Type B pancreatic cell (in vitro differentiated cells): ENCODE measurements at places on chromosomes 2 and 18.

- no peak for DNase-seq
- H3K27me3 ChIP-seq = no peaks in the 10 kb centered on the region
- H3K4me1 ChIP-seq = peaks cover 23% of the 10 kb centered on the region
- no peak overlapping the region for H3K27ac ChIP-seq
- H3K4me3 ChIP-seq = no peak overlapping the region
Observed at GRCh38 chr2:215535741-215536140, 99.9 kb upstream of the FN1 start.

DNA sequence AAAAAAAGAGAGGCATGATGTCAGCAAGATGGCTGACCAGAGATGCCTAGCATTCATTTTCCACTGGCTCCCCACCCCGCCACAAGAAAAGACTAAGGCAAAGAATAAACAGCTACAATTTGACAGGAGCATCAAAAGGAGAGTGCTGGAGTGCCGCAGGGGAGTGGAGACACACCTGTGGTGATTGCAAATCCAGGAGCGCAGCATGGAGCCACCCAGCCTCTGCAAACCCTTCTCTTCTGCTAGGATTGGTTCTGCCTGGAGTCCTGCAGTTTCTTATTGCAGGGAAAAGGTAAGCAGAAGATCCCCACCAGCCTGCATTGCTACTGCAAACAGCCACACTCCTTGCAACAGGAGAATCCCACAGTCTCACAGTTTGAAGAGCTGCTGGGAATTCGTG, 26.1 kb downstream of the BOLL start:
- H3K36me3 ChIP-seq = no peaks in the 10 kb centered on the region
- no peaks in the 10 kb centered on the region for H3K27me3 ChIP-seq
- DNase-seq = no peak
- no peaks in the 10 kb centered on the region for H3K4me1 ChIP-seq
- no peak overlapping the region for H3K4me3 ChIP-seq

DNA sequence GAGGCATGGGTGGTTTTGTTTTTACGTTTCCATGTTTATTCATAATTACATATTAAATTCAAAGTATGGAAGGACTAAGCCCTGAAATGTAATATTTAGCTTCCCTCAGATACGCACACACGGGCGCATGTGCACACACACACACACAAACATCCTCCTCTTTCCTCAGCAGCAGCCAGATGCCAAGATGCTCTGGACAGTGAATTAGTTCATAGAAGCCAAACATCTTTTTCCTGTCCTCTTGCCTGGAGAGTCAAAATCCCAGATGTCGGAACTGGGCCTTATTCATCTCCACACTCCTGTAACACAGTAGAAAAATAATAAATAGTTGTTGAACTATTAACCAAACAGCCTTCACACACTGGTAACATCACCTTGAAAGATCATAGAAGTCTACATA, 273.1 kb downstream of the SP3 start:
- DNase-seq = no peak
- no peak overlapping the region for H3K4me3 ChIP-seq
- no peak overlapping the region for H3K27ac ChIP-seq
- H3K27me3 ChIP-seq = no peaks in the 10 kb centered on the region
- no peaks in the 10 kb centered on the region for H3K36me3 ChIP-seq
- peaks cover 11% of the 10 kb centered on the region for H3K4me1 ChIP-seq

GRCh38 chr2:53438692-53439091, 328.9 kb upstream of the CHAC2 start:
- H3K36me3 ChIP-seq = no peaks in the 10 kb centered on the region
- DNase-seq = no peak
- H3K27me3 ChIP-seq = peaks cover 12% of the 10 kb centered on the region

DNA sequence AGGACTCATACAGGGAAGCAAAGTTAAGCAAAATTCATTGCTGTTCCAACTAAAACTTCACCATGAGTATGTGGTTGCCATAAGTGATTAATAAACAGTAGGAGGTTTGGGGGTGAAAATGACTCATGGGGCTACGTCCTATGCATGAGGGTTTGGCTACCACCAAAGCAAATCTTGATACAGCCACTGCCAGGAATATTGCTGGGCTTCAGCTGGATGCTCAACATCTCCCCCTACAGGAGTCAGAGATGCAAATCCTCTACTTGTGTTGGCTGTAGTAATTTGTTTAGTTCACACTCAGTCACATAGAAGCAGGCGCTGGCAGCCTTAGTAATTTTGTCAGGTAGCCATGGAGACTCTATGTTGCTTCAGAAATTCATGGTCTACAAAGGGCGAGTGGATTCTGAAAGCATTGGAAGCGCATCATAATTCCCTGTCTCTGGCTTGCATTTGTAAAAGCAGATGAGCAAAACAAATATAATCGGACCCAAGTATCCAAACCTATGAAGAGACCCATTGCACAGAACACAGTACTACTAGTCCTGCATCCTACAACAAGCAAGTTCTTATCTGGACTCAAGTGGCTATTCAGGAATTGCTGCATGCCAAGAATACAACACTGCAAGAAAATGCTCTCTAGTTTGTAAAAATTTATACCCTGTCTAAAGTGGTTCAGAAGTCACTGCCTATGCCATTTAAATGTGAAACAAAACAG, 76.0 kb downstream of the CD28 start:
- H3K4me1 ChIP-seq = peaks cover 27% of the 10 kb centered on the region
- peak overlapping the region; percentile 74 for H3K27ac ChIP-seq
- H3K36me3 ChIP-seq = no peaks in the 10 kb centered on the region
- no peak overlapping the region for H3K4me3 ChIP-seq
- no peak for DNase-seq
- no peaks in the 10 kb centered on the region for H3K27me3 ChIP-seq

- no peak overlapping the region for H3K27ac ChIP-seq
- H3K4me1 ChIP-seq = peaks cover 29% of the 10 kb centered on the region
- DNase-seq = no peak
- H3K36me3 ChIP-seq = no peaks in the 10 kb centered on the region
- peaks cover 6% of the 10 kb centered on the region for H3K27me3 ChIP-seq
Observed at GRCh38 chr2:70473101-70473722, 80.4 kb downstream of the TGFA start.

DNA sequence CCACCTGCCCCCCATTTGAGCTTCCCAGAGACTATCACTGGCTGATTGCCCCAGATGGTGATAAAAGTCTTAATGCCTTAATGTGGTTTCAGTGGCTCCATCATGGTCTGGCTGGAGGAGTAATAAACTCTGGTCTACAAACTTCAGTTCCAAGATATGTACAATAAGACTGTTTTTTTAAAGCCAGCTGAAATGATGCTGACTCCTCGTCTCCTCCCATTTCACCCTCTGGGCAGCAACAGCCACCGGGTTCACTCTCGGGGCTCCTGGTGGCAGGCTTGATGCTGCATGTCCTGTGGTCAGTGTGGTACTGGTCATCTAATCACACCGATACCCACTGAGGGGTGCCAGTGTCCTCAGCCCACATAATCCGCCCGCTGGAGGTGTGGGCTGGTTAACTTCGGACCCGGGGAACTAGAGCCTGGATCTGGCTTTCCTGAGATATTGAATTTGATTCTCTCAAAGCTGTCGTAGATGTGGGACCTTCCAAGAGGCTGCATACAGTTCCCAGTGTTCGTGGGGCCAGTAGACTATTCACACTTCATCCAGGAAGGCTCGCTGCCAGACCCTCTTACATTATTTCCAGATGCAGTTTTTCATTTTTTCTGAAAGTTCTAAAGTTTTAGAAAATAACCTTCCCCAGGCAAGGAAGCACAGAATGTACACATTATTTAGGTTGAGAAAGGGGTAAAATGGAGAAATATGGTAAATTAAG, 95.3 kb downstream of the GALR1 start:
- H3K4me1 ChIP-seq = peaks cover 3% of the 10 kb centered on the region
- H3K4me3 ChIP-seq = no peak overlapping the region
- no peak overlapping the region for H3K27ac ChIP-seq
- DNase-seq = no peak
- H3K27me3 ChIP-seq = no peaks in the 10 kb centered on the region

GRCh38 chr18:3717376-3718025, 267.5 kb downstream of the TGIF1 start:
- H3K27ac ChIP-seq = no peak overlapping the region
- no peaks in the 10 kb centered on the region for H3K36me3 ChIP-seq
- peaks cover 2% of the 10 kb centered on the region for H3K27me3 ChIP-seq

DNA sequence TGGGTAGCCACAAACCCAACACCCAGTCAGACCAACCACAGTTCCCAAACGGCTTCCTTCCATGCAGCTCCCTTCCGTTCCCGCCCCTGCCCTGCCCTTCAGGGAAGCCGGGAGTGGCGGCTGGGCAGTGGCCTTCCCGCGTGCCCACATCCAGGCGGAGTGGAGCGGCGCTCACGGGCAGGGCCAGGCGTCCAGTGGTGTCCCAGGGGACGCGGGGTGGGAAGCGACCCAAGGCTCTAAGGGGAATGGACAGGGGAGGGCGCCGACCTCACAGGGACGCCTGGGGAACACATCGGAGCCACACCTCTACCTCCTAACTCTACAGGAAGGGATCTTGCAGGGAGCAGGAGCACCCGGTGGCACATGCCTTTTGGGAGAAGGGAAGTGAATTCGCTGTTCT, 225.9 kb upstream of the MGAT5 start:
- no peak overlapping the region for H3K4me3 ChIP-seq
- H3K27ac ChIP-seq = no peak overlapping the region
- peaks cover 8% of the 10 kb centered on the region for H3K27me3 ChIP-seq

DNA sequence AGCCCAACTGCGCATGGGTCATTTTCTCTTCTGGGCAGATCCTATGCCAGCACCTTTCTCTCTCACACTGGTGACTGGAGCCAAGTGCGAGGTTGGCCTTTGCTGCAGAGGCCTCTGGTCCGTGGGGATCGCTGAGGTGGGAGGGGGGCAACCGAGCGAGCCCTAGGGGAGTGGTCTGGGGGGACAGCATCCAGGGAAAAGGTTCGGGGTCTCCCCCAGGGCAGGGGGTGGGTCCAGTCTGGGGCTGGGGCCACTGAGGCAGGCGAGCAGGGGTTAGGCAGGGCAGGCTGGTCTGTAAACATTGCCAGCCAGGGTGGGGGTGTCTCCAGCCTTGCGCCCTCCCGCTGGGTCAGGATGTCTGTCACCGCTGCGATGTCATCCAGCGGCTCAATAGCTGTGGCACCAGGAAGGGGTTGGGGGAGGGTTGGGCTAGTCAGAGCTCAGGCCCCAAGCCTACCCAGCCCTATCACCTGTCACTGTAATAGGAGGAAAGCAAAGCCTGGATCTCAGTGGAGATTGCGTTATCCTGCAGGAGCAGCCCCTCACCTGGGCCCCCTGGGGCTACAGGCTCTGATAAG, 4.7 kb downstream of the WDR54 start:
- no peak overlapping the region for H3K4me3 ChIP-seq
- peaks cover 9% of the 10 kb centered on the region for H3K36me3 ChIP-seq
- H3K27ac ChIP-seq = no peak overlapping the region
- no peak for DNase-seq
- no peaks in the 10 kb centered on the region for H3K27me3 ChIP-seq
- H3K4me1 ChIP-seq = peaks cover 10% of the 10 kb centered on the region

DNA sequence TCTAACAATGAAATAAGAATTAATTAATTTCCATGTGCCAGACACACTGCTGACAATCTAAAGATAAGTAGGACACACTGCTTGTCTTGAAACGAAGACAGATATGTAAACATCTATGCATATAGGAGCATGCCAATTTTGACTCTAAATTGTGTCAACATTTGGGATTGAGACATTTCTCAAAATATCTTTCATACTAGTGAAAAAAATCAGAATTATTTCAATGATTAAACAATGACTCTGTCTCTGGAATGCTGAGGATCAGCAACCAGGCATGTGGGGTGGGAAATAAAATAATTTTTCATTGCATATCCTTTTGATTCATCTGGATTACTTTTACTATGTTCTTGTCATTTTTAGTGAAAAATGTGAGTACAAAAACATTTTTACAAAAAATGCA, 262.6 kb upstream of the SYT4 start:
- no peaks in the 10 kb centered on the region for H3K4me1 ChIP-seq
- H3K27ac ChIP-seq = no peak overlapping the region
- H3K27me3 ChIP-seq = no peaks in the 10 kb centered on the region
- no peak for DNase-seq
